Naive B cell (primary cell): ENCODE measurements at places on chromosomes 11 and 22. TPM values are rescaled to one million over a fixed set of nuclear protein-coding genes. Genes with fewer than 3 reads are reported as not detected.

DNA sequence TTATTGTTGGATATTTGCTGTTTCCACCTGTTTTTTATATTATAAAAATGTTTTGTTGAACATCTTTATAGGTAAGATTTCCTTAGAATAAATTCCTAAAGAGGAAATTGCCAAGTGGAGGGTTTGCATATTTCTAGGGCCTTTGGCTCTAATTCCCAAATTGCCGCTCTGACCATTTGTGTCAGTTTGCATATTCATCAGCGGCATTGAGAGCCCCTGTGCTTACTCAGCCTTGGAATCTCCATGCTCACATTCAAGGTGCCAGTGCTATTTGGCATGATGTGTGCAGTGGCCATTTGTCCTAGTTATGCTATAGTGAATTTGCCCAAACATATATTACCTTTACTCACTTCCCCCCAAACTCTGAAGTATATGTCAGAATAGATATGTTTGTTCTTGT, 25.5 kb downstream of the KREMEN1 start:
- no peak overlapping the region for H3K27ac ChIP-seq
- DNase-seq = no peak
- no peak overlapping the region for H3K4me3 ChIP-seq
- H3K27me3 ChIP-seq = peaks cover 30% of the 10 kb centered on the region
- H3K36me3 ChIP-seq = no peaks in the 10 kb centered on the region

- no peaks in the 10 kb centered on the region for H3K36me3 ChIP-seq
- peaks cover 61% of the 10 kb centered on the region for H3K27me3 ChIP-seq
- DNase-seq = no peak
- no peak overlapping the region for H3K4me3 ChIP-seq
- H3K27ac ChIP-seq = no peak overlapping the region
These were observed 42.8 kb downstream of the PIWIL3 start for GRCh38 chr22:24731761-24732160.

The PGA4 gene
- 0.17 TPM for polyA plus RNA-seq

The SLC5A4 gene
- polyA plus RNA-seq = not detected

DNA sequence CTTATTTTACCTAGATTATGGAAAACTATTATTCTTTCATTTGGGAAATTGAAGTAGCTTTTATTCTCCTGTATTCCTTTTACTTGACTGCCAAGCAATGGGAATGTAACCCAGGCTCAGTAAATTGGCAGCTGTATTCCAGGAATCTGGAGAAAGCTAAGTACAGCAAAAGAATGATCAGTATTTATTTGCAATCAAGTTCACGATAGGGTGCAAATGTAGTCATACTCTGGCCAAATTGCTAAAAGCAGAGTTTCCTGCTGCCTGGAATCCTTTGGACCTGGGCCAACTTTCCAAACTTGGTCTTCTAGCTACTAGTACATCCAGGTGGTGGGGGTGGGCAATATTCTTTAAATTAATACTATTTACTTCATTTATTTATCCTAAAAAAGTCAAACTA, 286.0 kb upstream of the CTSC start:
- no peak for DNase-seq
- no peak overlapping the region for H3K4me3 ChIP-seq
- no peaks in the 10 kb centered on the region for H3K27me3 ChIP-seq
- no peaks in the 10 kb centered on the region for H3K36me3 ChIP-seq
- H3K27ac ChIP-seq = no peak overlapping the region

The BMAL1 gene
- 3.8 TPM for polyA plus RNA-seq

The IL10RA gene
- polyA plus RNA-seq = 50.1 TPM

- H3K4me3 ChIP-seq = peak overlapping the region; percentile 92
- H3K4me1 ChIP-seq = peaks cover 57% of the 10 kb centered on the region
- H3K27me3 ChIP-seq = no peaks in the 10 kb centered on the region
- no peak for DNase-seq
- no peaks in the 10 kb centered on the region for H3K36me3 ChIP-seq
These were observed 788 bp downstream of the CD82 start for GRCh38 chr11:44565953-44566949.

DNA sequence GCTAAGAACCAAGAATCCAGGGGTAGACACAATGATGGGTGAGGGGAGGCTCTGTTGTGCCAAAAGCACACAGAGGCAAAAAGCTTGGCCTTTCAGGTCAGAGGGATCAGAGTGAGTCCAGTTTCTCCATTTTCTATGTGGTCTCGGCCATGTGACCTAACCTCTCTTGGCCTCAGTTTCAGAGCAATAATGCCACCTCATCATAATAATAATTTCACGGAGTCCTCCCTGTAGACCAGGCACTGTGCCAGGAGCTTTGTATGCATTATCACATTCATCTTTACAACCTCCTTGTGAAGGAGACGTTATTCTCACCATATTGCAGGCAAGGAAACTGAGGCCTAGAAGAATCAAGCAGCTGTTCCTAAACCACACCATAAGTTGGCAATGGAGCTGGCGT, 120.2 kb downstream of the WT1 start:
- no peak for DNase-seq
- no peak overlapping the region for H3K4me3 ChIP-seq
- H3K27me3 ChIP-seq = peaks cover 18% of the 10 kb centered on the region
- H3K4me1 ChIP-seq = no peaks in the 10 kb centered on the region

DNA sequence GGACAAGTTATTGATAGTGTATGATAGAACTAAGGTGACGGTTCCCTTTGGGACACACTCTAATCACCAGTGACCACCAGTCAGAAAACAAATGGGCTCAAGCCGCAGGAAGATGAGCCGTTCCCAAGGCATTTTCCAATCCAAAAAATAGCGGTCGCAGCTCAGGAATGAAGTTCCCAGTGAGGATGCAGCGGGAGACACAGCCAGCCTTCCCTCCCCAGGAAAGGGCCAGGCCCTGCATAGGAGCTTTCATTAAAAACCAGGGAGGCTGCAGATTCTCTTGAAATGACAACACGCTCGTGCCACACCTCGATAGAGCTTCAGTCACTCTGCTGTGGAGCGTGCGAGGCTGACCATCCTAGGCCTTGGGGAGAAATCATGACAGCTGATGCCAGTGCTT, 65.8 kb upstream of the WNT7B start:
- H3K4me1 ChIP-seq = peaks cover 34% of the 10 kb centered on the region
- DNase-seq = no peak
- H3K36me3 ChIP-seq = no peaks in the 10 kb centered on the region
- no peaks in the 10 kb centered on the region for H3K27me3 ChIP-seq
- no peak overlapping the region for H3K27ac ChIP-seq

The SPI1 gene
- polyA plus RNA-seq = 44.1 TPM
